ENCODE measurements at places on chromosomes 1 and 21. TPM values are rescaled to one million over a fixed set of nuclear protein-coding genes. Genes with fewer than 3 reads are reported as not detected.

FAM110D gene
- total RNA-seq, result not detected

ARHGAP30 gene
- total RNA-seq, result 192 TPM

VSIG8 gene
- not detected for total RNA-seq

C1orf174 gene
- 30.8 TPM for total RNA-seq

RPS8 gene
- 2,862 TPM for total RNA-seq

SLFNL1 gene
- 0.35 TPM for total RNA-seq

CRYBG2 gene
- total RNA-seq, result 2.3 TPM

CAMK2N1 gene
- total RNA-seq, result 1.2 TPM

NEGR1 gene
- not detected for total RNA-seq

PEF1 gene
- 55.1 TPM for total RNA-seq

YOD1 gene
- 13.2 TPM for total RNA-seq

CYP4A22 gene
- total RNA-seq, result not detected

RUNX1 gene
- 56.2 TPM for total RNA-seq

OR2G6 gene
- not detected for total RNA-seq

SPATA45 gene
- total RNA-seq, result not detected

EPHA10 gene
- 0.74 TPM for total RNA-seq
